ENCODE measurements at places on chromosomes 5 and 9.
A peak's percentile ranks its signal among the peaks of the same experiment; 100 is the strongest.

GRCh38 chr9:89448381-89448780, 49.5 kb downstream of the SEMA4D start:
- DNase-seq, result peak; percentile 43

DNA sequence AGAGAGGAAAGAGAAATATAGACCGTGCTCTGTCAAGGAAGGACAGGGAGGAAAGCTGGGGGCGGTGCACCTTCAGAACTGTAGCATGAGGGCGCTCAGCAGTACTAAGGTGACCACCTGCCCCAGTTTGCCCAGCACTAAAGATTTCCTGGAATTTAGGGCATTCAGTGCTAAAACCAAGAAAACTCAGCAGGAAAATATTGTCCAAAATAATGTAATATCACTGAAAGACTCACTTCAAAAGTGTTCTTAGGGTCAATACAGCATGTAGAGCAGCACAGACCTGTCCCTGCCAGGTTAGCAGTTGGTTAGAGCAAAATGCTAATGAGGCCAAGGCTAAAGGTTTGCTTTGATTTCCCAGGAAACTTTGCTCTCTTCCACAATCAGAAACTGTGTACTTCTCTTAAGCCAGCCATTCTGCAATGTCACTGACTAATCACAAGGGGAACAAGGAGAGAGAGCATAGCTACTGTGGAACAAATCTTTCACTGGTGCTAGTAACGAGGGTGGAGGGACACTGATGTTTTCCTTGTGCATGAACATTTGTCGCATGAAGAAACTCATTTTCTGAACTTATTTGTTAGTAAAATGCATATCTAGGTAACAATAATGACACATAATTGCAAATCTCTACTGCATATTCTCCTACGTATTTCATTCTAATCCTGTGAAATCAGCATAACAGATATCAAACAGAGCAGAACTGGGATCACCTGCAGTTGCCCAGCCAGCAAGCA, 53.0 kb upstream of the GRAMD2B start:
- DNase-seq, result no peak

DNA sequence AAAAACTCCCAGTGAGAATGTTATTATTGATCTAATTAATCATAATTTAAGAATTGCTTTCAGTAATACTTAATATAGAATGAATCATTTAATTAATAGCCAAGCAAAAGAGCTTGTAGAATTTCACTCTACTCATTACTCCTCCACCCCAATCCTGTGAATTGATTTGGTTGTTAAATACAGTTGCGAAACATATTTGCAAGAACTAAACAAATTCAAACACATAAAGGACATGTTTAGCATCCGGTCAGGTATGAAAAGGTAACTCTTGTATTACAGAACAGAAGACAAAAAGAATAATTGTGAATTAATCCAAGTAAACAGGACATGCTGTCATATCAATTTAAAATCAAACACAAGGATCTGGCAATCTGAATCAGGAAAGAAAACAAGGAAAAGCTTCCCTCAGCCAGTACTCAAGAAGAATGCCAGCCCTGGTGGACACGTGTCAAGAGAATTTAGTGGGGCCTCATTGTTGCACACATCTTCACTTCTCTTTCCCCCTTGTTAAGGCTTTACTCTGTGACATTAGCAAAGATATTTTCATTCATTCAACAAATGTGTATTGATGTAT, 89.4 kb upstream of the SLC12A2 start:
- DNase-seq, result no peak

GRCh38 chr5:85293145-85293785, 908.6 kb upstream of the EDIL3 start:
- DNase-seq, result no peak

DNA sequence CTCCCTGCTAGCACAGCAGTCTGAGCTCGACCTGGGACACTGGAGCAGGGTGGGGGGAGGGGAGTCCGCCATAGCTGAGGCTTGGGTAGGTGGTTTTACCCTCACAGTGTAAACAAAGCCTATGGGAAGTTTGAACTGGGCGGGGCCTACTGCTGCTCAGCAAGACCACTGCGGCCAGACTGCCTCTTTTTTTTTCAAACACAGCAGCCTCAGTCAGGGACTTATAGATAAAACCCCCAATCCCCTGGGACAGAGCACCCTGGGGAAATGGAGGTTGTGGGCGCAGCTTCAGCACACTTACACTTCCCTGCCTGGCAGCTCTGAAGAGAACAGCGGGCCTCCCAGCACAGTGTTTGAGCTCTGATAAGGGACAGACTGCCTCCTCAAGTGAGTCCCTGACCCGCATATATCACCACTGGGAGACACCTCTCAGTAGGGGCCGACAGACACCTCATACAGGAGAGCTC, 151.1 kb upstream of the APC start:
- DNase-seq, result peak; percentile 46

- peak; percentile 96 for DNase-seq
These were observed 92.1 kb upstream of the FSD1L start for GRCh38 chr9:105355781-105356180.

DNA sequence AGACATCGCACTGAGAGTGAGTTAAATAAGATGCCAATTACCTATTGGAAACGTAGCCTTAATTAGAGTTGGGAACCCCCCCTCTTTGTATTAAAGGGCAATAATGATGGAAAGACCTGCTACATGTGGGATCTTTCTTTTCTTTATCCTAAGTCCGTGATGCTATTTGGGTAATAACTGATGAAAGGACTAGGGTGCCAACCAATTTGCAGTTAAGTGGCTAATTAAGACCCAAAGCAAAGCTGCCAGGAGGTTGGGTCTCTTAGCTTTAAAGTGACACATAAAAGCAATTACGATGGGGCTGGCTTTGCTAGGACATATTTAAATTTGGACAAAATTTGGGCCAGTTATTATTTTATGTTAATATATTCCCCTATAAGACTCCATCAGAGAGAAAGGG, 728.8 kb downstream of the NR2F1-AS1 start:
- DNase-seq, result no peak

DNA sequence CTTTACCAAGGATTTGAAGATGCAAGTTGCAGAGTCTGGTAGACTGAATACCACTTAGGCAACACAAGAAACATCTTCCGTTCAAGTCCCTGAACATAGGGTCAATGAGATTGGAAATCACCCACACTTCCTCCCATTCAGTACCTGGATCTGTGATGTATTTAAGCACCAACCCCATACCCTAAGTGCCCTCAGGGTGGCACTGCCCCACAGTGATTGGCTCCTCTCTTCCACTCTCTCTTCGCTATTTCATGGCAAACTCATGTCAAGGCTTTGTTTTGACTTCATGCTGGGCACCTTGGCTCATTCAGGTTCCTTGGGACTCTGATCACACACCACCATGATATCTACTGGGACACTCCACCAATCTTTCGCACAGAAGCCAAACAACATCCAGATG, 53.7 kb downstream of the GGTA1 start:
- peak; percentile 76 for DNase-seq

- DNase-seq, result no peak
These were observed 4.7 kb upstream of the TNFSF8 start for GRCh38 chr9:114935119-114935518.

GRCh38 chr9:134822541-134822940, 58.1 kb upstream of the FCN2 start:
- no peak for DNase-seq

DNA sequence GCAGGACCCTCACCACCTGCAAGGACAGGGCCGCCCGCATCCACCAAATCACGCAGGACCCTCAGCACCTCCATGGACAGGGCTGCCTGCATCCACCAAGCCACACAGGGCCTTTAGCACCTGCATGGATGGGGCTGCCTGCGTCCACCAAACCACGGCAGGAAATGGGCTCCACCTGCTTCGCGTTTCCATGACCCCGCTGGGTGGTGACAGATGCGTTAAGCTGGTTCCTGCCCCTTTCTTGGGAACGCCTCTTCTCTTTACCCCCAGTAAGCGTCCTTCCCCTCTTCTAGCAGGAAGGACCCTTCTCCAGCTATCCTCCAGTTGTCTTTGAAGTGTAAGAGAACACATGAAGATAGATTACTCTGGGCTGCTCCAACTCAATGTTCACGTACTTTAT, 13.5 kb downstream of the FBP1 start:
- no peak for DNase-seq

- DNase-seq, result peak; percentile 64
These were observed 714 bp downstream of the UBE2D2 start for GRCh38 chr5:139561655-139562451.

- DNase-seq, result no peak
These were observed 1045.3 kb downstream of the TLE1 start for GRCh38 chr9:80644044-80644443.
